ENCODE measurements at places on chromosomes 12 and 14. TPM values are rescaled to one million over a fixed set of nuclear protein-coding genes. Genes with fewer than 3 reads are reported as not detected.

- no peak for DNase-seq
These were observed 5.2 kb downstream of the GSKIP start for GRCh38 chr14:96368534-96368933.

- DNase-seq: no peak
These were observed 41.6 kb downstream of the ITPR2 start for GRCh38 chr12:26791301-26791791.

Gene IFNG
- not detected for total RNA-seq

Gene A2M
- total RNA-seq: 63.5 TPM

Gene WDHD1
- 5.4 TPM for total RNA-seq

All from cardiac muscle cell (in vitro differentiated cells and primary cell).